HAP-1 (cell line): ENCODE measurements at places on chromosomes 1 and 21.

GRCh38 chr1:178645808-178646200 is 79.2 kb upstream of the RALGPS2 start:
- no peak for DNase-seq

GRCh38 chr1:161482610-161483009 is 22.6 kb upstream of the FCGR2A start:
- DNase-seq: no peak

GRCh38 chr1:229032375-229032774 is 238.5 kb upstream of the RAB4A start:
- DNase-seq: no peak

DNA sequence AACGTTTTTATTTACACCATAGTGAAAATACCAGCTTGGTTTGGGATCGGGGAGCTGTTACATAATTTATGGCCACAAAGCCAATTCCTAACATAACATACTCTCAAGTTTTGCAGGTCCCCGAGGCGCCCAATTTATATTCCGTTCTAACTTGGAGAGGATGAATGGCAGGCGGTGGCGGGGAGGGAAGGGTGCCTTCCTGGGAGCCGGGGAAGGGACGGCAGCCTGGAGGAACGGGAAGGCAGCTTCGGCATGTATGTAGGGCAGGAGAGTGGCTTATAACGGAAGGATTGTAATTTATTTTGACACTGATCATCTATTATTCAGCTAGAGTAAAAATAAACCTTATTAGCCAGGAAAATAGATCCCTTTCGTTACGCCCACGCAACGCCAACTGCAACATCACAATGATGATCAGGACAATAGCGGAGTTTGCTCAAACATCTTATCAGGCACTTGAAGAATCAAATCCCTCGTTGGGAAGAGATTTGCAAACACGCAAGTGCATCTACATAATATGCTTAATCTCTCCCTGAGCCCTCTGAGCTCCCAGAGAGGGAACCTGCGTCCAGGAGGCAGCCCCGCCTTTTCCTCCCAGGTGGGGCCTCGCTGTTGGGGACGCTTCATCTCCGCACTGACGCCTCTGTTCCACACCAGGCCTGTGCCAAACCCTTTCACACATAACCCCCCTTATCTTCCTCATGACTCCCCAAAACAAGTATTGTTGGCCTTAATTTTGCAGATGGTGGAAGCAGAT is 93.7 kb upstream of the C1orf174 start:
- DNase-seq: no peak

DNA sequence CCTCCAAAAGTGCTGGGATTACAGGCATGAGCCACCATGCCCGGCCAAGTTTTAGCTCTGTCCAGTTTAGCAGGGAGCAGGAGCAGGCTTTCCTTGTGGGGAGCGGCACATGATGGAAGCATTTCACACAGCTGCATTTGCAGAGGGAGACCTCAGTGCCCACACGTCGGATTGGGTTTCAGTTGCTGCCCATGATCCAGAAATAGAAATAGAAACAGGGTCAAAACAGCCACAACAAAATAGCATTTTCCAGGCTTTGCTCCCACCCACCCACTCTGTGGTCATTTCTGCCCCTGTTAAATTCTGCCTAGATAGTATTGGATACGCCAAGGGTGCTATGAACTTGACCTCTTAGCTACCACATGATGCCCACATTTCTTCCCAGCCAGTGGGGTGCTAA is 128.4 kb downstream of the CNIH3 start:
- no peak for DNase-seq
